ENCODE measurements at places on chromosomes 12 and 14.

DNA sequence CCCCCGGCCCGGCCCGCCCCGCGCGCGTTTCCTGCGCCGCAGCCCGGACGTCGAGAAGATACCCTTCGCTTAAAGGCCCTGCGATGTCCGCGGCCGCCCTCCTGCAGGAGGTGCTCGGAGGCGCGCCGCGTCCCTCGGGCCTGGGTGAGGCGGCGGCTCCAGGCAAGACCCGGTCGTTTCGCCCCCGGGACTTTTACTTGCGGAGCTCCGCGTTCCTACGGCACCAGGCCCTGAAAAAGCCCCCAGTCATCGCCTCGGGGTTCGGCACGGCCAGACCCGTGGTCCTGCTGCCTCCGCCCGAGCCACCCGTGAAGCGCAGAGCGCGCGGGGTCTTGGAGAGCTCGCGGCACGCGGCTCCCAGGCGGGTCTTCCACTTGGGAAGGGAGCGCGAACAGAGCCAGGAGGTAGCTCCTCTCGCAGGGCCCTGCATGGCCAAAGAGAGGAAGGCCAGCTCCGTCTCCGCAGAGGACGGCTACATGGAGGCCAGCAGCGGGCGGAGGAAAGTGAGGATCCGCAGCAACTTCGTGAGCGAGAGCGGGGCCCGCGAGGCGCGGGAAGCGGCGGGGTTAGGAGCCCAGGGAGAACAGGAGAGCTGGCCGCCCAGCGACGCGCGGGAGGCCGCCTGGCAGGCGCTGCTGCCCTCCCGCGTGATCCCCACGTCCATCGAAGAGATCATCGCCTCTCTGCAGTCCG lies 26.9 kb downstream of the TTC6 start:
- no peak for DNase-seq

GRCh38 chr12:57822392-57823130 lies 4.0 kb upstream of the AVIL start:
- no peak for DNase-seq

GRCh38 chr14:105493921-105494605 lies 3.0 kb downstream of the TEDC1 start:
- DNase-seq, result no peak

DNA sequence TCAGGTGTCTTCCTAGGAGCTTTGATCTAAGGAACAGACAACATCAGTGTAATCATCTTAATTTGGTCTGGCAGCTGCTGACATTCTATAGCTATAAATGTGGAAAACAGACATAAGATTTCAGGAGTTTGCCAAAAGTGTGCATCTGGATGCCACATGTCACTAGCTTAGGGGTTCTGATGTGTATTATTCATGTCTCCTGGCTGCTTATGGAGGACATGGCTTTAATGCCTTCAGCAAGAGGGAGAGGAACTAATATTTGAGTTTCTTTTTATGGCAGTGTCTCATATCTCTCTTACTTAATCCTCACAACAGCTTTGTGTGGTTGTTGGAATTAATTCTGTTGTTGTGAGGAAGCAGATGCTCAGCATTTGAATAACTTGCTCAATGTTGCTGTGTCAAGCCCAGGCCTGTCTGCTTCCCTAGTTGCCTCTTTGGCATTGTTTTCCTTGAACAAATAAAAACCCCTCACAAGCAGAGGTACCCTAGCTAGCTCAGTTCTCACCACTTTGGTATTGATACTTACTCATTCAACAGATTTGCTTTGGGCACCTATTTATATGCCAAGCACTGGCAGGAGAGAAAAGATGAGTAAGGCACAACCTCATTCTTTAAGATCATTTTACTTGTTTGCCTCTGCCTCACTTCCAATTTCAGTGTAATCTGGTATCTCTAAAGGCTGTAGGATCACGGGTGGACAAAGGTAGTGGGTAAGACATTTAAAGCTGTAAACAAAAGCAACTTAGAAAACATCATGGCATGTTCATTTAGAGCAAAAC lies 39.8 kb upstream of the EID3 start:
- no peak for DNase-seq

GRCh38 chr14:23942587-23942986 lies 11.0 kb upstream of the DHRS4 start:
- DNase-seq, result no peak

- no peak for DNase-seq
These were observed 22.6 kb upstream of the PAPOLA start for GRCh38 chr14:96479435-96480146.

GRCh38 chr12:45726603-45727300 lies 2.8 kb upstream of the ARID2 start:
- no peak for DNase-seq

DNA sequence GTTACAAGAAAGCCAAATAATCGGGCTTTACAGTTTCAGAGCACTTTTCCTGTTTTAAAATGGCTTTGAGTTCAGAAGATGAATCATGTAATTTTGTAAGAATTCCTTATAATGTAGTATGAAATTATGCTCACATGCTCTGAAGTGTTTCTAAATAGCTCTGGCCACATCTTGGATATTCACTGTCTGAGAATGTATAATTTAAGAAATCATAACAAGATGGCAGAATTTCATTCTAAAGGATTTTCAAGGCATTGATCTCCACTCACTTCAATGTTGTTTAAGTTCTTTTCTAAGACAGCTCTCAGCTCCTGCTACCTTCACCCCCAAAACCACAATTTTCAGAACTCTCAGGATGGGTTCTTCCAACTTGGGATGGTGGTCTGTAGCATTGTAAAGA lies 180.1 kb downstream of the DACT1 start:
- no peak for DNase-seq

DNA sequence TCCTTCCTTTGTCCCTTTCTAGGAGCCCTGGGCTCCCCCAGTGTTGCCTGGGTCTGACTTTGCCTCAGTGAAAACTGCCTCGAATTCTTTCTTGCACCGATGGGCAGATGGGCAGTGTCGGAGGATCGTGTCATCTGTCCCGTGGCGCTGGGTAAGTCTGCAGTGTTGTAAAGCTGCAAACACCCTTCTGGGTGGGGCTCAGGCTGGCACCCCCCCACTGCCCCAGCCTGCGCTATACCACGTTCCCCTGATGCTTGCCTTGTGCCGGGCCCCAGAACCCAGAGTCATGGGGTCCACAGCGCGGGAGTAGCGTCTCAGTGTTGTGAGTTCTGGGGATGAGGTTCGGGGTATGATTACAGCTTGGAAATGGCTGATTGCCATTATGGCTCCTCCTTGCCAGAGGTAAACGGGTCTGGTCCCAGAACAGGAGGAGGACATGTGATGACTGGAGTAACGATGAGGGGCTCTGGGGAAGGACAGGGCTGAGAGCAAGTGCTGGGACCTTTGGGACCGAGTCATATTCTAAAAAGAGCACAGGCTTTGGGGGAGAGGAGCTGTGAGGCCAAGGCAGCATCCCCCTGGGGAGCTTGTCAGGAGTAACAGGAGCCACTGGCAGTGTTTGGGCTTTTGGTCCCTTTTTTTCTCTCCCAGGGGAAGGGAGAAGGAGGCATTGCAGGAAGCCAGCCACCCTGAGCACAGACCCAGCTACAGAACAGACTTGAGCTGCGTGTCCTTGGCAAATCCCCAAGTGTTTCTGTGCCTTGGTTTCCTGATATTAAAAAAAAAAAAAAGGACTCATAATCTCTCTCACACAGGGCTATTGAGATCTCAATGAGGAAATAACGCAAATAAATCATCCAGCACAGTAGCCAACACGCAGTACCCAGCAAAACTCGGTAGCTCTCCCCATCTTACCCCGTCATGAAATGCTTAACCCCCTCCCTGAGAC lies 4.3 kb downstream of the RTL1 start:
- DNase-seq, result no peak

DNA sequence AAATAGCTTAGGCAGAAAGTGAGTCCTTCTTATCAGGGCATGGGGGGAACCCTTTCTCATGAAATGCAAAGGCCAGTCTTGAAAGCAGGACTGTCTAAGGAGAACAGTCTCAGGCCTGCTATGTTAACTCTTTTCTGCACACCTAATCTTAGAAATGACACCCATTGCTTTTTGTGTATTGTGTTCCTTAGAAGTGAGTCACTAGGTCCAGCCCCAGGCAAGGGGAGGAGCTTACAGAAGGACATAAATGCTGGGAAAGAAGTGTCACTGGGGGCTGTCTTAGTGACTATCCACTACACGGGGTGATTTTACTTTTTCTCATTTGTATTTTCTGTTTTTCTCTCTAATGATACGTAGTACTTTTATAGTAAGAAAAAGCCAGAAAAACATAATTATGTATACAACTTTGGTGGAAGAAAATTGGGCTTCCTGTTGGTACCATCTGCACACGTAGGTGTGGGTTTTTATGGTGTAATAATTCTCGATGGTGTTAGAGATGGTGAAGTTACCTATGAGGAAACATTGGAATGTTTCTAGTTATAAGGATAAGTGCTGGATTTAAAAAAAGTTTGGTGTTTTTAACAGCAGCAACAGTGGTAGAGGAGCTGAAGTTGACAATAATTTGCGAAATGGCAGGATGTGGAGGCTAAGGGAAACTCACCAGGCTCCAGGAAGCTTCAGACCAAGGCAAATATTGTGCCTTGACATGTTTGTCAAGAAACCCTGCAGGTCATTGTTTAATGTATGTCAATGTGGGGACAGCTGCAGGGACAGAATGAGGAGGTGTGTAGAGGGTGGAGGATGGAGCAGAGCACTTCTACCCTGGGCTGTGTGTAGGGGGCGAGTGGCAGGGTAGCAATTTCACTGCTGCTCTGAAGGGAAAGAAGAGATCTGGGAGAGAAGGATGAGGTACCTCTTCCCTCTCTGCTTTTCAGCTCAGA lies 214.9 kb downstream of the KTN1 start:
- DNase-seq, result no peak

DNA sequence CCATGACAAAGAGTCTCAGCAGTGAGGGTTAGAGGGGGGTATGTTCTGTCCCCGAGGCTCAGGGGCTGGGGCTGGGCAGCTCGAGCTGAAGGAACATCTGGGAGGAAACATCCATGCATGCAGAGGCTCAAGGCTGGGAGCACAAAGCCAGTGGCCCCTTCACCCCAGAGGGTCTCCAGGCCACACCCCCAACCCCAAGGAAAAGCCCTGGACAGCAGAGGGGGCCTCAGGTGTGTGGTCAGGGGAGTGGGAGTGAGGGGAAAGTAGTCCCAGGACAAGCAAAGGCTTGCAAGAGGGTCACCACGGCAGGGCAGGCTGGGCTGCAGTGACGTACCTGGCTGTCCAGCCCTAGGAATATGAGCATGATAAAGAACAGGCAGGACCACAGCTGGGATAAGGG lies 17.5 kb downstream of the SLC6A12 start:
- no peak for DNase-seq

DNA sequence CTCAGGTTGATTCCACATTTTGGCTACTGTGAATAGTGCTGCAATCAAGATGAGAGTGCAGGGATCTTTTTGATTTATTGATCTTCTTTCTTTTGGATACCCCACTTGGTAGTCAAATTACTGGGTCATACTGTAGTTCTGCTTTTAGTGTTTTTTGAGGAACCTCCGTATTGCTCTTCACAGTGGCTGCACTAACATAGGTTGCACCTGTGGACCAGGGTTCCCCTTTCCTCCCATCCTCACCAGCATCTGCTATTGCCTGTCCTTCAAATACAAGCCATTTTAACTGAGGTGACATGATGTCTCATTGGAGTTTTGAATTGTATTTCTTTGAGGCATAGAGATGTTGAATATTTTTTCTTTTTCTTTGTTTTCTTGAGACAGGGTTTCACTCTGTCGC lies 152.5 kb upstream of the TMEM132C start:
- DNase-seq, result no peak

- DNase-seq, result no peak
These were observed 415.8 kb downstream of the TMTC2 start for GRCh38 chr12:83102499-83102898.

- DNase-seq, result no peak
These were observed at the start of gene DTX3 for GRCh38 chr12:57604454-57604991. TSS of gene DTX3 (plus strand) at chr12:57604824. CDS start at chr12:57606518, 1,694 bp downstream.

GRCh38 chr14:38882533-38882932 lies 220.5 kb downstream of the SEC23A start:
- no peak for DNase-seq

- no peak for DNase-seq
These were observed 5.8 kb upstream of the ITFG2 start for GRCh38 chr12:2806700-2807099.

GRCh38 chr14:24231263-24232120 lies 675 bp downstream of the NEDD8 start:
- DNase-seq, result no peak

- no peak for DNase-seq
These were observed 1156.8 kb downstream of the SLC16A7 start for GRCh38 chr12:60752589-60752988.

DNA sequence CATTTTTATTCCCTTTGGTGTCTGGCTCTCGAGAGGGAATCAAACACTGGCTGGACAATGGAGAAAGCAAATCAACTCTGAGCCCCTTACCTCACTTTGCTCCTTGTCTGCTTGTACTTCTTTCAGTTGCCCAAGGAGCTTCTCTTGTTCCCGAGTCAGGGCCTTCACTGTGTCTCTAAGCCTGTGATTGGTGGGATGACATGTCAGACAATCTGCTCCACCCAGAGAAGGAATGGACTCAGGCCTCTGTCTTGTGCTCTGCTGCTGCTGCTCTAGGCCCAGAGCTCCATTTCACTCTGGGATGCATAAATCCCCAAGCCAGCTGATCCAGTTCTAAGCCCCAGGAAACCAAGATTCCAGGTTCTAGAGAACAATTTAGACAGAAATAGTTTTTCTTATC lies 7.6 kb downstream of the CALCOCO1 start:
- no peak for DNase-seq

GRCh38 chr14:99062772-99063418 lies 209.1 kb downstream of the BCL11B start:
- DNase-seq, result no peak

DNA sequence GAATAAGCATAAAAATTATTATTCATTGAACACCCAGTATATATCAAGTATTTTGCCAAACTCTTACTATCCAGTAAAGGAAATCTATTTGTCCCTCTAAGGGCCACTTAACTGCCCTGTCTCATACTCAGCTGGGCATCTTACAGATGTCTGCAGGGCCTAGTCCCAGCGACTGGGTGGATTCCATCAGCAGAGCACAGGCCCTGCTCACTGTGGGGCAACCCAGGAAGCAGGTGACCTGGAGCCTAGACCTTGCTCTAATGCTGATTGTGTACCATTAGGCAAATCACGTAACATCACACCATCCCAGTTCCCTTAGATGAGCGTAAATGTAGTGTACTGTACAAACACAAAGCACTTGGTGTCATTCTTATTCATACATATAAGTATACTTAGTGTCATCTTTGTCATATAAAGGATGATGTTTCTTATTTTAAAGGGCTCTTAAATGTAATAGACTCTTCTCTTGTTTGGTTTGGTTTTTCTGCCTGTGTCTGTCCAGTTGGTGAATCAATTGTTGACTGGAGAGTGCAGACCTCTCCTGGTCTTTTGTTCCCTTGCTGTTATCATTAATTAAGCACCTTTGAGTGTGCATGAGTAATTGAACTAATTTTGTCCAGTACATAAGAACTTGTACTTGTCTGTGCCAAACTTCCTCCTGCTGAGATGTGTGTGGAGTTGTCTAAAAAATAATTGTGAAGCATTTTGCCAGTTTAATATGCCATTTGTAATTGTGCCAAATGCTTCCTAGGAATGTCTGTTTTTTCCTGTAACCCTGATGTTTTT lies 49.3 kb downstream of the RAB35 start:
- DNase-seq, result no peak

GRCh38 chr12:3885277-3886094 lies 12.3 kb upstream of the PARP11 start:
- DNase-seq, result no peak

GRCh38 chr12:58513852-58514251 lies 406.5 kb downstream of the LRIG3 start:
- no peak for DNase-seq

- DNase-seq, result no peak
These were observed 1.2 kb upstream of the AP1G2 start for GRCh38 chr14:23568600-23569331.

All from stimulated activated CD8-positive, alpha-beta memory T cell treated with anti-CD3 and anti-CD28 coated beads, Interleukin-4, amount 100 ng/mL, for 1 hour (primary cell).